SJSA1 (cell line): ENCODE measurements at places on chromosomes 7 and 10.
A peak's percentile ranks its signal among the peaks of the same experiment; 100 is the strongest.

GRCh38 chr7:73984481-73985205 lies 43.3 kb upstream of the ELN start:
- no peak overlapping the region for H3K27ac ChIP-seq
- H3K27me3 ChIP-seq = no peaks in the 10 kb centered on the region
- H3K4me3 ChIP-seq = no peak overlapping the region
- H3K36me3 ChIP-seq = no peaks in the 10 kb centered on the region

- no peak overlapping the region for H3K4me3 ChIP-seq
- no peaks in the 10 kb centered on the region for H3K4me1 ChIP-seq
- H3K27ac ChIP-seq = no peak overlapping the region
- H3K36me3 ChIP-seq = no peaks in the 10 kb centered on the region
- no peak for DNase-seq
These were observed 154.5 kb upstream of the MAGI2 start for GRCh38 chr7:79608005-79608404.

GRCh38 chr10:93678805-93679587 lies 23.4 kb downstream of the FRA10AC1 start:
- no peak for DNase-seq
- peaks cover 31% of the 10 kb centered on the region for H3K36me3 ChIP-seq
- H3K4me1 ChIP-seq = no peaks in the 10 kb centered on the region

GRCh38 chr7:157228864-157229422 lies 90.2 kb downstream of the UBE3C start:
- no peaks in the 10 kb centered on the region for H3K27me3 ChIP-seq
- H3K36me3 ChIP-seq = peaks cover 66% of the 10 kb centered on the region
- H3K4me3 ChIP-seq = no peak overlapping the region
- H3K27ac ChIP-seq = no peak overlapping the region

- H3K27ac ChIP-seq = no peak overlapping the region
- no peaks in the 10 kb centered on the region for H3K4me1 ChIP-seq
- H3K36me3 ChIP-seq = no peaks in the 10 kb centered on the region
- DNase-seq = no peak
- H3K4me3 ChIP-seq = no peak overlapping the region
- H3K27me3 ChIP-seq = no peaks in the 10 kb centered on the region
These were observed 59.9 kb downstream of the ALOX5 start for GRCh38 chr10:45433716-45434469.

DNA sequence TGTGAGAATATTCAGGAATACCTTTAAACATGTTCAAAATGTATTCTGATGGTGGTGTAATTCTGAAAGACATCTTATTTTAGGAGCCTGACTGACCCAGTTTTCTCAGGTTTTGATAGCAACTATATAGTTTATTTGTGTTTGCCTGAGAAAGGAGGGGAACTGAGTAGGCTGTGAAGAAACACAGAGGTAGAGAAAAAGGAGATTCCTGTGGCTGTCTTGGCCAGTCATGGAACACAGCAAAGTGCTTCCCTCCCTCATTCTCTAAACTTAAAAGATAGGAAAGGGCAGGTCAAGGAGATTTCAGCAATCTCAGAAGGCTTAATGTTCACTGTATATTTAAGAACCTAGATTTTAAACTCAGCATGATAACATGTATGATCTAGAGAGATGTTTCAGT lies 43.5 kb downstream of the ZMYND11 start:
- peaks cover 3% of the 10 kb centered on the region; the same call in 1 of the 2 replicates for H3K27me3 ChIP-seq
- H3K36me3 ChIP-seq = peaks cover 13% of the 10 kb centered on the region
- H3K27ac ChIP-seq = no peak overlapping the region
- no peak for DNase-seq

DNA sequence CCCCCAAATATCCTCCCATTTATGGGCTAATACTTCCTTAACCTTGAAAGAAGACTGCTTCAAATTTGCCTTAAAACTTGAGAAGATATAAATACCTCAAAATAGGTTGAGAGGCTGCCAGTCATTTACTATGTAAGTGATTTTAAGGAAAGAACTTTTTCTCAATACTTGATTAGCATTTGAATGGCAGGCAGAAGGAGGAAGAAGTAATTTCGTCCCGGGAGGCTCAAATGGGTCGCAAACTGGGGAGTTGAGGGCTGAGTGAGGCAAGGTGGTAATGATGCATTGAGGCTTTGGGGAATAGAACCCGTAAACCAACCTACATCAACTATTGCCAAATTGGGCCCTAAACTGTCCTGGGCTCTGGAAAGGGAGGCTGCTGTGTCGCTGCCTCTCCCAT lies 11.1 kb downstream of the CAMK1D start:
- no peaks in the 10 kb centered on the region for H3K4me1 ChIP-seq
- H3K4me3 ChIP-seq = no peak overlapping the region
- H3K27me3 ChIP-seq = no peaks in the 10 kb centered on the region
- no peaks in the 10 kb centered on the region for H3K36me3 ChIP-seq

DNA sequence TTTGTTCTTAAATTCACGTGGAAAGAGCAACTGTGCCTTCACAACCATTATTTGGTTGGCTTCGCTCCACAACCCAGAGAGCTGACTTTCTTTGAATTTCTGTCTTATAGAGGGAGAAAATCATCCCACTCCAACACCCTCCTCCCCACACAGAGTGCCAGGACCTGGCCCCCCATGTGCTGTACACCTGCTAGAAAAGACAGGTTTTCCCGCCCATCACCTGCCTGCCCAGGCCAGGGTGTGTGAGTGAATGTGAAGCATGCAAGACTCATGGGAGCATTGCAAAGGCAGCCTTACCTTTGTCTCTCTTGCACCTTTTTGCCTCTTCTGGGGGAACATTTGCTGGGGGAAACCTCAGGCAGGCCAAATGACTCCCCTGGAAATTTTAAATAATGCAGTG lies 319.0 kb downstream of the TNS3 start:
- no peak for DNase-seq
- peaks cover 18% of the 10 kb centered on the region for H3K4me1 ChIP-seq
- no peak overlapping the region for H3K4me3 ChIP-seq

DNA sequence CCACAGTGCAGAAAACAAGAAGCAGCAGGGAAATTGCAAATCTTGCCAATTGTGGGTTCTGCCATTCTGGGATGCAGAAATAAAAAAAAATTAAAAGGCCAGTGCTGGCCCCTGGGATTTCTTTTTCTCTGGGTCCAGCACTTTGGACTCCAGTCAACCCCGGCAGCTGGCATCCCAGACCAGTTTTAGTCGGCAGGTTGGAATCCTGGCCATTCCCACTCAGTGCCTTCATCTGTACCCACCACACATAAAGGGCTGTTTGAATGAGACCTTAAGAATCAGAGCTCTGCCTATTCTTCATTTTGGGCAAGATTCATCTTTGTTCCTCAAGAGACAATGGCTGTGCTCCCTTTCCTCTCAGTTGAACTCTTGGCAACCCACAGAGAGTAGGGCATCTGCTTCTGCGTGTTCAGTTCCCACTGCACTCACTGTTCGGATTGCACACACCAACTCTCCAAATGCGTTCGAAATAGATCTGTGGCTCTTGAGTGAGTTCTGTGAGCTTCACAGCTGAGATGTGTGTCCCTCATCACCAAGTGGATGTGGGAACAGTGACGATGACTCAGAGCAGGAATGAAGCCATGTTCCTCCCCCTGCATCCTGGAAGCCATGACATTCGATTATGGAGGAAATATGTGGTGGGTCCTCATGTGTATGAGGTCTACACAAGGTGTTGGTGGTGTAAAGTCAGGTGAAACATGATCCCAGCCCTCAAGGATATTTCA lies 63.0 kb upstream of the EGFR start:
- no peaks in the 10 kb centered on the region for H3K36me3 ChIP-seq
- no peaks in the 10 kb centered on the region for H3K4me1 ChIP-seq

DNA sequence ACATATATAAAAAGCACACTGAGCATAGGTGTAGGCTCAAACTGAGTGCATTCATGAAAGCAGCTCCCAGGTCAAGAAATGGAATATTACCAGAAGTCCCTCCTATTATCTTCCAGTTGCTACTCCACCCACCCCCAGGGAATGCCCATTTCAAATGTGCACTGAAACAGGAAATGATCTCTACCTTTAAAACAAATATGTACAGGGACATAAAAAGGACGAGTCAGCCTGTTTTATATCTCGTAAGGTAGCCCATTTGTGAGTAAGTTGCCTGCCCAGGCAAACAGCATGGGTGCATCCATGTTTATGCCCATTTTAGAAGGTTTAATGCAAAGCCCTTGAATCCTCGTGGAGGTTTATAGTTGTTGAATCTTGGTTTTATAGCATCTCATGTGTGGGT lies 10.4 kb downstream of the FFAR4 start:
- H3K27ac ChIP-seq = no peak overlapping the region
- peaks cover 10% of the 10 kb centered on the region for H3K4me1 ChIP-seq
- peaks cover 5% of the 10 kb centered on the region; the same call in 1 of the 2 replicates for H3K27me3 ChIP-seq

DNA sequence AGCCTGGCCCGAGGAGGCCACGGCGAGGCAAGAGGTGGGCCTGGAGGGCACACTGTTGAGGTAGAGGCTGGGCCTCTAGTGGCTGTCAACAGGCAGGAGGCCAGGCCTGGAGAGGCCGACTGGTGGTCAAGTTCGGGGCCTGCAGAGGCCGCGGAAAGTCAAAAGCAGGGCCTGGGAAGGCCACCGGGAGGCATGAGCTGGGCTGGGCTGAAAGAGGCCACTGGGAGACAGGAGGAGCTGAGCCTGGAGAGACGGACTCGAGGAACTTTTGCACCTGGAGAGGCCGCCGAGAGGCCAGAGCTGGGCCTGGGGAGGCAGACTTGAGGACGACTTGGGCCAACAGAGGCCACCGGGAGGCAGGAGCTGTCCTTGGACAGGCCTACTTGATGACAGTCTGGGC lies 321.2 kb downstream of the ZNF479 start:
- DNase-seq = no peak

DNA sequence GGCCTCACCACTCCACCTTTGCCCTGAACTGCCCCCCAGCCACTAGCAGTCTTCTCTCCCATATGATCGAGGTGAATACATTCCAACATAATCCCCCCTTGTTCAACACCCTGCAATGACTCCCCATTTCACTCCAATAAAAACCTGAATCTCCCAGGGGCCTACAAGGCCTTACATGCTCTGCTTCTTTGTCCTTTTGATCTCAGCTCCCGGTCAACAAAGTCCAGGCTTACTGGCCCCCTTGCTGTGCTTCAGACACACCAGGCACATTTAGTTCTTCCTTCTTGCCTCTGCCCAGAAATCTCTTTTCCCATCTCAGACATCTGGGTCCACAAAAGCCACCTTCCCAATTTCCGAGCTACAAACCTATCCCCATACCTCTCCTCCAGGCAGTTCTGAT lies 14.0 kb downstream of the MET start:
- H3K4me3 ChIP-seq = no peak overlapping the region
- H3K4me1 ChIP-seq = peaks cover 37% of the 10 kb centered on the region
- H3K27ac ChIP-seq = no peak overlapping the region

DNA sequence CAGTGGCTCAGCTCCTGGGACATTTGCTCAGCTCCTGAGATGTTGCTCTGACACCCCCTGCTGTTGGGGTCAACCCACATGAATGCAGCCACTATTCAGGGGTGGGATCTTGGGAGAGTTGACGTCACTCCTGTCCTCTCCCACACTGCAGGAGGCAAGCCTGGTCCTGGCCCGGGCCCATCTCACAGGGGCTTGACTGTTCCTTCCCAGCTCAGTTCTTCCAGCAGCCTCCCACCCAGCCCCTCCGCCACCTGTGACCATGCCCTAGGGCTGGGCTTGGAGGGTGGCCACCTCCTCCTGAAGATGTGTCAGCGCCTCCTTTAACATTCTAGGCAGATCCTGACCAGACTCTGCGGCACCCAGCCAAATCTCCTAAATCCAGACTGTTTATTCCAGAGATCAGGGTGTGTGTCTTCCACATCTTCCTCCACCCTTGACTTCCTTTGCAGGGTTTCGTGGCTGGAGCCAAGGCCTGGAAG lies 19.1 kb upstream of the OPALIN start:
- no peak overlapping the region for H3K27ac ChIP-seq
- DNase-seq = no peak
- H3K4me1 ChIP-seq = peaks cover 4% of the 10 kb centered on the region
- no peaks in the 10 kb centered on the region for H3K36me3 ChIP-seq

DNA sequence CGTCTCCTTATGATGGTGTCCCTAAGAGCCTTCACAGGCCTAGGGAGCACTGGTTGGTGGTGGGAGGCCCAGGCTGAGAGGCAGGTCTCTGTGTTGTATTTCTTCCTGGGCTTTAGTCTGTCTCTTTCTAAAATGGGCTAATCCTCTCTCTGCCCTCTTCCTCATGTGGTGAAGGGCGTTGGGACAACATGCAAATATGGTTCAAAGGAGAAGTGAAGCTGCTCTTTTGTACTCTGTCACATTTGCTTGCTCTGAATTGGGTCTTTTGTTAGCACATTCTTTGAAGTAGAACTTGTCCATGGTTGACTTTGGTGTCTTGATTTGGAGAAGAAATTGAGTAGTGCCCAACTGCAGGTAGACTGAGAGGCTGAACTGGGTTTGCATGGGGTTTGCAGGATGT lies 814 bp downstream of the HK1 start:
- H3K4me3 ChIP-seq = no peak overlapping the region
- no peaks in the 10 kb centered on the region for H3K36me3 ChIP-seq
- no peaks in the 10 kb centered on the region for H3K4me1 ChIP-seq

- no peaks in the 10 kb centered on the region for H3K4me1 ChIP-seq
- no peak overlapping the region for H3K27ac ChIP-seq
- no peak overlapping the region for H3K4me3 ChIP-seq
- H3K27me3 ChIP-seq = no peaks in the 10 kb centered on the region
- no peaks in the 10 kb centered on the region for H3K36me3 ChIP-seq
These were observed 35.8 kb downstream of the PALS2 start for GRCh38 chr7:24609059-24609458.

- peaks cover 28% of the 10 kb centered on the region for H3K4me1 ChIP-seq
- no peak overlapping the region for H3K4me3 ChIP-seq
- no peaks in the 10 kb centered on the region for H3K27me3 ChIP-seq
- peak; percentile 54 for DNase-seq
- H3K36me3 ChIP-seq = peaks cover 46% of the 10 kb centered on the region
These were observed 3.7 kb downstream of the OGA start for GRCh38 chr10:101814466-101815071.

- H3K27ac ChIP-seq = no peak overlapping the region
- H3K36me3 ChIP-seq = no peaks in the 10 kb centered on the region
- H3K4me3 ChIP-seq = no peak overlapping the region
- no peaks in the 10 kb centered on the region for H3K4me1 ChIP-seq
These were observed 37.3 kb upstream of the CNPY1 start for GRCh38 chr7:155583636-155584035.

- H3K36me3 ChIP-seq = peaks cover 55% of the 10 kb centered on the region
- H3K27me3 ChIP-seq = no peaks in the 10 kb centered on the region
- H3K4me3 ChIP-seq = no peak overlapping the region
- H3K4me1 ChIP-seq = no peaks in the 10 kb centered on the region
These were observed 125.3 kb downstream of the NEURL1 start for GRCh38 chr10:103618575-103619423.

- no peaks in the 10 kb centered on the region for H3K4me1 ChIP-seq
- no peak overlapping the region for H3K27ac ChIP-seq
- H3K4me3 ChIP-seq = no peak overlapping the region
- H3K36me3 ChIP-seq = no peaks in the 10 kb centered on the region
- no peak for DNase-seq
- no peaks in the 10 kb centered on the region; the same call in 1 of the 2 replicates for H3K27me3 ChIP-seq
These were observed 20.4 kb upstream of the GPR37 start for GRCh38 chr7:124785994-124786393.

- H3K36me3 ChIP-seq = no peaks in the 10 kb centered on the region
- peaks cover 6% of the 10 kb centered on the region for H3K4me1 ChIP-seq
- peaks cover 59% of the 10 kb centered on the region for H3K27me3 ChIP-seq
- no peak overlapping the region for H3K27ac ChIP-seq
- DNase-seq = no peak
These were observed 2.5 kb upstream of the MLXIPL start for GRCh38 chr7:73626814-73627213.
